ENCODE measurements at places on chromosomes 4 and X.

GRCh38 chr4:91118597-91118996 is 991.4 kb downstream of the CCSER1 start:
- DNase-seq = no peak

- DNase-seq = no peak
Observed at GRCh38 chr4:151687021-151687640, 73.7 kb downstream of the GATB start.

DNA sequence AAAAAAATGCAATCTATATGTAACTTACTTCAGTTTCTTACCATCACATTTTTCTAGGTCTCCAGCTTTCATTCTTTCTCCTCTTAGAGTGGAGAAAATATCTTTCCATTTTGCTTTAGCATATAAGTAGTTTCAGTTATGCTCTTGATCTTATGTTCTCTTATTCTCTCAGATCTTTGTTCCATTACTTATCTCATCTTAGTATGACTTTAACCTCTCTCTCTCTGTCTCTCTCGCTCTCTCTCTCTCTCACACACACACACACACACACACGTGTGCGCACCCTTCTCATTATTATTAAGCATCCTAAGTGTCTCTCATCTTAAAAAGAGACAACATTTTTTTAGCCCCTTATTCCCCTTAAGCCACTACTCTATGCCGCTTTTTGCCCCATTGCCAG is 92.8 kb downstream of the FAAH2 start:
- peak; percentile 3 for DNase-seq

- no peak for DNase-seq
Observed at GRCh38 chrX:99172958-99173357, 1237.1 kb downstream of the PCDH19 start.

DNA sequence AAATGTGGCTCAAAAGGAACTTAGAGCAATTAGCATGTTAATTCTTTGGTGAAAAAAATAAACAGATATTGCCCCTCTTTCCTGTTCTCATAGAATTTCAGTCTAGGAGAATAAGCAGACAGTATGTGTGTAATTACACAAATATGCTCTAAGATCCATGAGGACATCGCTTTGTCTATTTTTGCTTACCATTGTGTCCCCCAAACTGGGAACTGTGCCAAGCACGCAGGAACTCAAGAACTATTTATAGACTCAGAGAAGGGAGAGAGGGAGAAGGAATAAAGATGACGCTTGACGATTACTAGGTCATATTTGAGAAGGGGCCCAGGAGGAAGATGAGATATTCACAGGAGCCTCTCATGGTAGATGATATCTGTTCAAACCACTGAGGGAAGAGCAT is 692.6 kb downstream of the RAB28 start:
- DNase-seq = no peak

GRCh38 chr4:162010362-162010761 is 153.4 kb downstream of the FSTL5 start:
- no peak for DNase-seq

- no peak for DNase-seq
Observed at GRCh38 chr4:55866973-55867574, 13.6 kb downstream of the EXOC1 start.

GRCh38 chr4:48681856-48682255 is 98.2 kb downstream of the FRYL start:
- no peak for DNase-seq

- no peak for DNase-seq
Observed at GRCh38 chr4:155371432-155372043, 5.2 kb downstream of the MAP9 start.

- DNase-seq = no peak
Observed at GRCh38 chr4:2940267-2941137, 22.7 kb downstream of the NOP14 start.

- DNase-seq = no peak
Observed at GRCh38 chr4:94348666-94349065, 6.0 kb upstream of the HPGDS start.

GRCh38 chr4:71441186-71442169 is 102.7 kb downstream of the SLC4A4 start:
- DNase-seq = no peak

DNA sequence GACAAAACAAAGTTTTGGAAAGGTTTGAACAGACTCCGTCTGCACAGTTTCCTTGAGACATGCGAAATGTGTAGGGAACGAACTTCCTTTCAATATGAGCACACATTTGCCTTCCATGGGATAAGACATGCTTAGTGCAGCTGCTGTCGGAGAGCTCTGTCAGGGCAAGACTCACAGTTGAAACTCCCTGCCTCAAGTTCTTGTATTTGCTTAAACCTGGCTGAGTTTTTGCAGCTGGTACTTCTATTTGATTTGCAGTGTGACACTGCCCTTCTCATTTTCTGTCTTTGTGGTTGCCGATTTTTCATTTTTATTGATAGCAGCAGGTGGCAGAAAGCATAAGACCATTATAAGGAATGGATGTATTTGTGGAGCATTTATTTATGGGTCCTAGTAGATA is 18.2 kb upstream of the RHOH start:
- DNase-seq = no peak

GRCh38 chrX:100979881-100980607 is 10.5 kb downstream of the ARL13A start:
- DNase-seq = no peak

DNA sequence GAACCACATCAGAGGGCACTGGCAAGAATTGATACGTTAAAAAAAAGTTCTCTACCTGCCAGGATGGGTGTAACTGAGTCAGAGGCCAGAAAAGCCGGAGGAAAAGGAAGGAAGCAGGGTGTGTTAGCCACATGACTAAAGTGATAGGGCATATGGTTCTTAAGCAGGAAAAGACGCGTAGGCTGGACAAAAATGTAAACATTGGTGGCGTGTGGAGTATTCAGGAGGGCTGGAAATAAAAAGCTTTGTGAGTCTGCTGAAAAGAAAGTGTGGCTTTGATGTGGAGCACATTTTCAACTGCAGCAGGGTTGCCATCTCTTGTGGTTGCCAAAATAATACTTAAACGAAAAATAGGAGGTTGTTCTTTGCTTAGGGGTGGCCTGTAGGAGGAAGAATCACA is 186.5 kb upstream of the RPL34 start:
- DNase-seq = no peak

DNA sequence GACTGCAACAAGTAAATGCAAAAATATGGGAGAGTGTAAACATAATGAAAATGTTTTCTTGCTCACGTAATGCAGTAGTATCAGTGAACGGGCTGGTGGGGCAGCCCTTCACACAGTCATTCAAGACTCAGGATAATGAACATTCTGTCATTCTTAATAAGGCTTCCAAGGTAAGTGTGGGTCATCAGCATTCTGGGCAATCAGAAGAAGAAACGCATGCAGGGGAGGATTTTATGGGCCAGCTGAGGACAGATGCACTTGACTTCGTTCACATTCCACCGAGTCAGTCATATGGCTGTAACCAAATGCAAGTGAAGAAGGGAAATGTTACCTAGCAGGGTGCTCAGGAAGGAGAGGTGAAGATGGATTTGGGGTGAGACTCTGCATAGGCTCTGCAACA is 68.0 kb upstream of the MAP9 start:
- no peak for DNase-seq
